ENCODE measurements at places on chromosomes 6 and 20.

- DNase-seq = peak; percentile 81
Observed at GRCh38 chr6:141988954-141989705, 143.6 kb upstream of the GJE1 start.

DNA sequence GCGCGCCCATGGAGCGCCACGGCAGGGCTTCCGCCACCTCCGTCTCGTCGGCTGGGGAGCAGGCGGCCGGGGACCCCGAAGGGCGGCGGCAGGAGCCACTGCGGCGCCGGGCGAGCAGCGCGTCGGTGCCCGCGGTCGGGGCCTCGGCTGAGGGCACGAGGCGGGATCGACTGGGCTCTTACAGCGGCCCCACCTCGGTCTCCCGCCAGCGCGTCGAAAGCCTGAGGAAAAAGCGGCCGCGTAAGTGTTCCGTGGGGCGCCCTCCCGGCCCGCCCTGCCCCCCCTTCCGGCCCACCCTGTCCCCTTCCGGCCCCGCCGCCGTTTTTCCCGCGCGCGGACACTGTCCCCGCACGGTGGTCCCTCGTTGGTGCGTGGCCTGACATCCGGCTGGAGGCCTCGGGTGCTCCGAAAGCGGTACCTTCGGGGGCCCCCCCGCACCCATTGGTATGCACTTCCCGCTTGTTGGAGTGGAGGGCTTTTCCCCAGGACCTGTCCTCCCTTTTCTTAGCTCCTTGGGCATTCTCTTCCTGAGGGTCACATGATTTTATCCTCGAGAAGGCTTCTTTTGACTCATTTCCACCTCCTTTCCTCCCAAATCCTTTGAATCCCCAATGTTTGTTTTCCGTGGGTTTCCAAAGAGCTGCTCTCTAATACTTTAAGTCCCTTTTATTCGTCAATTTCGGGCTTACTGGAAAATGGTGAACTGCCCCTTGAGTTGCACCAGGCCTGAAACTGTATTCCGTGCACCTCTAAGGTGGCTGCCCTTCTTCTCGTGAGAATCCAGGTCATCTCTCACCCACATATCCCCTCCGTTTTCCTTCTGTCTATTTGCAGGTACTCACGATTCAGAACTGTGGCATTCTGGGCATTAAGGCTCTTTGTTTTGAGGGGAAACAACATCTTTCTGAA lies 556 bp downstream of the PANK2 start:
- DNase-seq = peak; percentile 11

GRCh38 chr6:113466526-113466925 lies 390.6 kb upstream of the MARCKS start:
- no peak for DNase-seq

- DNase-seq = no peak
Observed at GRCh38 chr6:156126535-156126934, 650.6 kb upstream of the ARID1B start.

GRCh38 chr6:15207923-15208322 lies 37.9 kb upstream of the JARID2 start:
- DNase-seq = peak; percentile 21

DNA sequence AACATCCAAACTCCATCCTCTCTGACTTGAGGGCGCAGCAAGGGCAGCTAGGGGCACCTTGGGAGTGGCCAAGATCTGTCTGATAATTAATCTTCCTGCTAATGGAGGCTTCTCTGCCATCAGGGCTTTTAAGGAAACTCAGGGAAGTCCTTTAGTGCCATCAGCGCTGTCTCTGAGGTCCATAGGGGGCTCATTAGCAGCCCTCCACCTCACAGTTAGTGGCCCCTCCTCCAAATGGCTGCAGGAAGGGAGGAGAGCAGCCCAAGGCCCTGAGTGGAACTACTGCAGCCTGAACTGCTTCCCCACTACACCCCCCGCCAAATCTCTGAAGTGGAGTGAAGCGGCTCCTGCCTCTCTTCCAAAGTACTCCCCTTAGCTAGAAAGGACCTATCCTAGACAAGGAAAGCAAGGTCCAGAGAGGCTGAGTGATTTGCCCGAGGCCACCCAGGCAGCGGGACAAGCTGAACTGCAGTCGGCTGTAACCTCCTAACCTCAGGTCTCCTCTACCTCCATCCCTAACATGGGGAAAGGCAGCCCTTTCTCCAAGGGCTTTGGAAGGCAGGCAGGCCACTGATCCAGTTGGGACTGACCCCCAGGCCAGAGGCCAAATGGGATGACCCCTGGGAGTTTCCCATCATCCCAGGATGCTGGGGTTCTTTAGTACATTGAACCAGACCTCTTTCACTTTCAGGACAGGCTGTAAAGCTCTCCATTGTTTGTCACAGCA lies 39.5 kb upstream of the ZFAND3 start:
- no peak for DNase-seq

DNA sequence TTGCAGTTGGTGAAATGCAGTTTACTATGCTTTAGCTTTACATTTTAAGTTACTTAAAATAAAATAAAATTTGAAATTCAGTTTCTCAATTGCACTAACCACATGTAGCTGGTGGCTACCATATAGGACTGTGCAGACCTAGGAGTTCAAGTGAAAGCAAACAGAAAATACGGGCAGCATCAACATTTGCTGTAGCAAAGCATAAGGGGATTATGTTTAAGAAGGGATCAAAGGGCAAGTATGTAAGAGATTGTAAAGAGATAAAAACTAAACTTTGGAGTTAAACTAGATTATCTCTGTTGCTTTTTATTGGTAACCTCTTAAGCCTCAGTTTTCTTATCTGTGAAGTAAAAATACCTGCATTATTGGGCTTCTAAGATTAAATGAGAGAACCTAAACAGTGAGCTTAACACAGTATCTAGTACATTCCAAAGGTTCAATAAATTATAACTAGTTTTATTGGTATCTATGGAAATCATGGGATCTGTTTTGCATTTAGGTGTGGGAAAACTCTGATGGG lies 81.2 kb downstream of the SPTLC3 start:
- no peak for DNase-seq

DNA sequence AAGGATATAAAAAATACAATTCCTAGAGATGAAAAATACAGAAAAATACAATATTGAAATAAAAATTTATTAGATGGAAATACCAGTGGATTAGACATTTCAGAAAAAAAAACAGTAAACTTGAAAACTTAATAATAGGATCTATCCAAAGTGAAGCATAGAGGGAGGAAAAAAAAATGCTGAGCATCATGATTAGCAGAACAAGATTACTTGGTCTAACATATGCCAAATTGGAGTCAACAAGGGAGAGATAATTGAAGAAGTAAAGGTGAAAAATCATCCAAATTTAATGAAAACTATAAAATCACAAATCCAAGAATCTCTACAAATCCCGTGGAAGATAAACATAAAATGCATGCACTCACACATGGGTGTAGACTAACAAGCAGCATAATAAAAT lies 166.2 kb upstream of the BMP5 start:
- no peak for DNase-seq
